ENCODE measurements at places on chromosomes 11 and 22.

DNA sequence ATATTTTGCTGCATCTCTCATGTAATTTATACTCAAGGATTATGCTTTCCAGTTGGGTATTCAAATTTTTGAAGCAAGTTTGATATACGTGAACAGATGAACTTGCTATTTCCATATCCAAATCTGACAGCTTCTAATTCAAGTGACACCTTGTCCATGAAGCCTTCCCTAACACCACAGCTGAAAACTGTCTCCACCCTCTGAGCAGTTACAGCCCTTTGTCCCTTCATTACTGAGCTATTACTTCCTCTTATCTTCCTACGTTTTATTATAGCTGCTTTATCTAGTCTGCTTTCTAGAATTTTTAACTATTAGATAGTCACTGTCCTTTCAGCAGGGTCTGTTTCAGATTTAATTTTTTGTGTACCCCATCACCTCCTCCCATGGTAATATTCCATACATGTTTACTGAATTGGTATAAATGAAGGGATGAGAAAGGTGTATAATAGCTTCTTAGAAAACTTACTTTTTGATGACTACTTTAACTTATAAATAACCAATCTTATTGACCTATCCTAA lies 13.3 kb upstream of the PRSS23 start:
- no peak for DNase-seq

DNA sequence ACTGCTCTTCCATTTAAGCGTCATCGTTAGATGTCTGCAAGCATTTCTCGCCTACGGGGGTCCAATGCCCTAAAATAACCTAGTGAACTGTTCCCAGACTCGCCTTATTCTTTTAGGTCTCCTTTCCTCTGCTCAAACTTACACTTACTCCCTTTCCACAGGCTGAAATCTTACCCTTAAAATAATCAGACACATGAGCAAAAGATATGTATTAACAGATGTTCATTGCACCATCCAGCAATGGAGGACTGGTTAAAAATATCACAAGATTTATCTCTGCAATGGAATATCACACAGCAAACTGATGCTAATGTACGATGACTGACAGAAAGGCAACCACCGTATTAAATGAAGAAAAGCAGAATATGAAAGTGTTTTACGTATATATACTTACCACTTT lies 1.6 kb upstream of the CSTF3 start:
- no peak for DNase-seq

- DNase-seq = no peak
Measured at GRCh38 chr11:131811383-131811782, 441.0 kb downstream of the NTM start.

DNA sequence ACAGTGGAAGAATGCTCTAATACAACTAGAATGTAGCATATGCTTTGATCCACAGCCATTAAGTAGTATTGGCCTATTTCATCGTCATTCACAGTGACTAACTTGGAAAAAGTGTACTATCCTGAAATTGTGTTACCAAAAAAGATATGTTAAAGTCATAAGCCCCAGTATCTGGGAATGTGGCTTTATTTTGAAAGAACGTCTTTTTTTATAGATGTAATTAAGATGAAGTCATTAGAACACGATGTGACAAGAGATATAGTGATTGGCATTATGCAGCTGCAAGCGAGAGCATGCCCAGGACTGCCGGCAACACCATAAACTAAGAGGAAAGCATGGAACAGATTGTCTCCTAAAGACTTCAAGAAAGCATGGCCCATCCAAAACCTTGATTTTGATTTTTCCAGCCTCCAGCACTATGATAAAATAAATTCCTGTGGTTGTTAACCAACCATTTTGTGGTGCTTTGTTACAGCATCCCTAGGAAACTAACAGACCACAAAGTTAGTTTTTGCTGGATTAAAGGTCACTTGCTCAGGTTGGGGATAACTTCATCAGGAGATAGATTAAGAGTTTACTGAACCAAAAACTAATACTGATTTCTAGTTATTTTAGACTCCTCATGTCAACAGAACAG lies 870.6 kb upstream of the LRRC4C start:
- no peak for DNase-seq

- no peak for DNase-seq
Measured at GRCh38 chr22:47091921-47092700, 329.7 kb downstream of the TBC1D22A start.

- DNase-seq = peak; percentile 56
Measured at GRCh38 chr11:65417702-65418430, 4.7 kb upstream of the NEAT1 start.

GRCh38 chr22:26847046-26847445 lies 189.7 kb downstream of the MIAT start:
- no peak for DNase-seq

DNA sequence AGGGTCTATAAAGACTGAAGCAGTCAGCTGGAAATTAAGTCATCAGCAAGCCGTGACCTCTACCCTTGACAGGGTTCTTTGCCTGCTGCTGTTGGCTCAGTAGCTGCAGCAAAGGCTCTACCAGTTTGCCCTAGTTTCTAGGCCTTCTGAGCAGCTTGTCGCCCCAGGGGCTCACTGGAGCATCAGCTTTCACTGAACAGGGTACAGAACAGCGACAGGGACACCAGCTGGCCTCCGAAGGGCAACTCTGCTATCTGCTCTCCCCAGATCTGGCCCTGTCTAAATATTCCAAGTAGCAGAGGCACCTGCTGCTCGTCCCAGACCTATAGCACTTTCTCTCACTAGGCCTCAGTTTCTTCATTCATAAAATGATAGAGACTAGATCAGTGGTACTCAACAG lies 42.4 kb downstream of the SMCO4 start:
- DNase-seq = no peak

GRCh38 chr22:41096841-41097240 lies 4.4 kb downstream of the EP300 start:
- no peak for DNase-seq

DNA sequence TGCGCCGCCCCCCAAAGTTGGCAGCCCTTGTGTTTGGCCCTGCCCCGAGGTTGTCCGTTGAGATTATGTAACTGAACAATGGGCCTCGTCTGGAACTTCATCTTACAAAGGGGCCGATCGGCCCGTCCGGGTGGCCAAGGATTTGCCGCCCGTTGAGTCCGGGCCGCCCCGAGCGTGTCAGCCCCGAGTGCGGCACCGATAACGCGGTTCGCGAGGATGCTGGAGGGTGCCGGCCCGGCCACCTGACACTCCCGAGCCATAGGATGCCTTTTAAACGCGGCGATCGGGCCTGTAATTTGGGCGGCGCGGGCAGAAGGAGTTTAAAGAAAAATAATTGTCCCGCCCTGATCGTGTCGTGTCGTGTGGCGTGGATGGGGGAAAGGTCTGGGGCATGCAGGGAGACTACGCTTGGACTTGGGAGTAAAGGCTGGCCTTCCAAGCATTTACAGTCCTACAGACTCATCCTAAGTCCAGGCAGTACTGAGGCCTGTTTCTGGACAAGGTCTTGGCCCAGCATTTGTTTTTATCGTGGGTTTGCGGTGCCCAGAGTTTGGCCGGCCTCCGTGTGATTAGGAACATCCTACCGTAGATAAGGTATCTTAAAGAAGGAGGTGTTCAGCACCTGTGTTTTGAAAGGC lies 1.3 kb downstream of the WEE1 start:
- DNase-seq = no peak

GRCh38 chr22:20205464-20205963 lies 54.7 kb upstream of the CCDC188 start:
- no peak for DNase-seq

- no peak for DNase-seq
Measured at GRCh38 chr11:35038211-35038928, 100.6 kb upstream of the CD44 start.

- no peak for DNase-seq
Measured at GRCh38 chr22:37229805-37230672, 14.0 kb downstream of the RAC2 start.

DNA sequence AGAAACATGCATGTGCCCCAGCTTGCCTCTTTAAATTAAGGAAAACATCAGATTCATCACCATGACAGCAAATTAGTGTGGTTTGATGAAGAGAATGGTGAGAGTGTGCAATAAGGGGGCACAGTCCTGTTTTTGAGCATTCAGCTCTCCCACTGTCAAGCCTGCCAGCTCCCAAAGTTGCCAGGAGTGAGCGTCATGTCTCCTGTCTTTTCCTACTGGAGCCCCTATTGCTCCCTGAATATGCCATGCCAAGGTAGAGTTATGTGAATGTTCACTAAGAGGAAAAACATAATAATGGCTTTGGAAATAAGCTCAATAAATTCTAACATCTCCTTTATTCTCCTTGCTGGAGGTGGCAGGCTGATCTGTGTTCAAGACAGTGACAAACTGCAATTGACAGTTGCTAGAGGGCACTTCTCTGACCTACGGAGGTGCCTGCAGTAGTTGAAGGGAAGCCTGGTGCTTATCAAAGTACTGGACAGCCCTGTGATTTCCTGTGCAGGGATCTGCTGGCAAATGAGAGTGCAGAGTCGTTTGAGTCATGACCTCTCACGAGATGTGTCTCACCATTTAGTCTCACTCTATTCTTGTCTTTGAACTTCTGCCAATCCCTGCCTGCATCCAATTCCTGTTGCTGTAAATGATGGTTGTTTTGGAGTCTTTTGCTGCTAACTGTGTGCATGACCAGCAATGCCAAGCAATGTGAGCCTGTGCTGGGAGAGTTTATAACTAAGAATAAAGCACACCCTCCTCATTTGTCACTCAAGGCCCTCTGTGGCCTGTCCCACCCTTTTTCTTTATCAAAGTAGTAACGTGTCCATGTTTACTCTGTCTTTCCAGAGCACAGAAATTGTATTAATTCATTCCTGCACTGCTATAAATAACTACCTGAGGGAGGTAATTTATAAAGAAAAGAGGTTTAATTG lies 34.8 kb downstream of the MRGPRX2 start:
- DNase-seq = no peak

- DNase-seq = no peak
Measured at GRCh38 chr11:55895216-55895615, 12.1 kb downstream of the TRIM51 start.

GRCh38 chr22:29031227-29032011 lies 30.2 kb downstream of the C22orf31 start:
- DNase-seq = peak; percentile 94

DNA sequence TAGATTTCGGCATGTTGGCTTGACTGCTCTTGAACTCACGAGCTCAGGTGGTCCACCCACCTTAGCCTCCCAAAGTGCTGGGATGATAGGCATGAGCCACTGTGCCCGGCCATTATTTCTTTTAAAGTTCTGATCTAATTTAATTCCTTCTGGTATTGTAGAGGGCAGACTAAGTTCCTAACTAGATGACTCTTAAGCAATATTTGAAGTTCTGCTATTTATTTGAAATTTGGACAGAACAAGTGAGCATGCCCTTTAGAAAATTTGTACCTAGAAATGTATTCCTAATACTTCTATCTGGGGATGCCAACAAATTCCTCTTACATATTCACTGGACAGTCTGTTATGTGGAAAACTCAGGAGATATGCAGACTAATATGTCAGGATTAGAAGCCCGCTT lies 746.4 kb downstream of the LRRC4C start:
- DNase-seq = no peak

DNA sequence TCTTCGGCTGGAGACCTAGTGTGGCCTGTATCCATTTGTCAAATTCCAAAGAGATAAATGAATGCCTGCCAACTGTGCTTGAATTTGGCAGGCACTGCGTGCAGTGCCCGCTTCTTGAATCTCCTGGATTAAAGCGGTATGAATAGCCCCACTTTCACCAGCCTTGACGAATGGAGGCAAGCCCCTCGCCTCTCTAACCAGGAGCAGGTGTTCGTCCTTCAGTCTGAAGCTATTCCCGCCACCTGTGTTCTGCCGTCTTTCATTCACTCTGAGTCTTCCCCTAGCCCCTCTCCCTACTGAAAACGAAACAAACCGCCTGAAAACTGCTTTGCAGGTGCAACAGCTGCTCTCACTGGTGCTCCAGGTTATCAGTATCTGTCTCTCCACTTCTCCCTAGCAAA lies 11.2 kb downstream of the NLRP14 start:
- no peak for DNase-seq

GRCh38 chr11:123460012-123460700 lies 30.1 kb downstream of the GRAMD1B start:
- DNase-seq = no peak

GRCh38 chr11:111737444-111738210 lies 28.6 kb downstream of the PPP2R1B start:
- DNase-seq = no peak

- no peak for DNase-seq
Measured at GRCh38 chr22:46042786-46043185, 65.8 kb upstream of the WNT7B start.

DNA sequence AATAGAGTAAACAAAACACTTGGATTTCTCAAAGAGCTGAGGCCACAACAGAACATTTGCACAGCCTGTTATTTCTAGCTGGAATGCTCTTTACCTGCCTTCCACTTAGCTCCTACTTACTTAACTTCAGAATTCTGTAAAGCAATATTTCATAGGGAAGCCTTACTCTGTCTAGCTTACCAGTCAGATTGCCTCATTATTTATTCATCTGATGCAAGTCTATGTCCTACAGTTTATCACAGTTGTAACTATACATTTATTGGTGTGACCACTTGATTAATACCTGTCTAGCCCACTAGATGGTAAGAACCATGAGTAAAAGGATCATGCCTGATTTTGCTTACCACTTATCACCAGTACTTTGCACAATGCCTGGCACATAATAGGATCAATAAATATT lies 56.1 kb upstream of the ME3 start:
- no peak for DNase-seq

- DNase-seq = peak; percentile 46
Measured at GRCh38 chr11:35362521-35362980, 56.8 kb downstream of the SLC1A2 start.

DNA sequence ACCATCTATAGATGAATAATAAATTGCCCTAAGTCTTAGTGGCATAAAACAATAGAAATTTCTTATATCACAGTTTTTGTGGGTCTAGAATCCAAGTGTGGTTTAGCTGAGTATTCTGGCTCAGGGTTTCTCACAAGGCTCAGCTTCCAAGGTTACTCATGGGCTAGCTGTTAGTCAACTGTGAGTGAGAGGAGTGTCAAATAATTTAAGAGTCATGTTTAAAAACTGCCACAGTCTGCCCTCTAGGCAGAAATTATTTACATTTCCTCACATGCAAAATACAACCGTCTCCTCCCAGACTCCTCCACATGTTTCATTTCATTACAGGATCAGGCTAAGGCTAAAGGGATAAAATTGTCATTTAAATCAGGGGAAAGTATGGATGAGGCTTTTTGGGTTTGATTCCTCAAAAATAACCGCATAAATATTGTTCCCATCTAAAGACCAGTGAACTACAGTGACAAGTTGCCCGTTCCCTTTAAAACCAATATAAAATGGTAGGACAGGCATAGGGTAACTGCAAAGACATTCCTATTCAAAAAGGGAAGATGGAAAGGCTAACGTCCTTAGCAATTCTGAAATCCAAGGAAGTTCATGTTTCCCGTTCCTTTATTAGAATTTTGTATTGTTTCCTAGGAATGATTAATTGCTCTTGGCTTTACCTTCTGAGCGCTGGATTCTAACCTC lies 324.3 kb downstream of the DYNC2H1 start:
- DNase-seq = no peak

GRCh38 chr11:101438126-101438525 lies 145.7 kb downstream of the TRPC6 start:
- DNase-seq = no peak

DNA sequence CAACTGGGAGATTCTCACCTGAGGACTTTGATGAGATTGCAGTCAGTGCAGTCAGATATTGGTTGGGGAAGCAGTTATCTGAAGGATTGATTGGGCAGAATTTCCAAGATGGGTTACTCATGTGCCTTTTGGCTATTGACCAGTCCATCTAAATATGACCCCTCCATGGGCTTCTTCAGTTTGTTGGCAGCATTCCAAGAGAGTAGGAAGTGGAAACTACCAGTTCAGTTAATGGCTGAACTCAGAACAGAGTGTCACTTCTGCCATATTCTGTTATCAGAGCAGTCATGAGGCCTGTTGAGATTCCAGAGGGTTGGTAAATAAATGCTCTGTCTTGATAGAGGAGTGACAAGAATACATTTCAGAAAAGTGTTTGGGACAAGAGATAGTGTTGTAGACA lies 71.0 kb downstream of the CYP2R1 start:
- no peak for DNase-seq
